ENCODE measurements at places on chromosomes 1 and 21.
A peak's percentile ranks its signal among the peaks of the same experiment; 100 is the strongest.

DNA sequence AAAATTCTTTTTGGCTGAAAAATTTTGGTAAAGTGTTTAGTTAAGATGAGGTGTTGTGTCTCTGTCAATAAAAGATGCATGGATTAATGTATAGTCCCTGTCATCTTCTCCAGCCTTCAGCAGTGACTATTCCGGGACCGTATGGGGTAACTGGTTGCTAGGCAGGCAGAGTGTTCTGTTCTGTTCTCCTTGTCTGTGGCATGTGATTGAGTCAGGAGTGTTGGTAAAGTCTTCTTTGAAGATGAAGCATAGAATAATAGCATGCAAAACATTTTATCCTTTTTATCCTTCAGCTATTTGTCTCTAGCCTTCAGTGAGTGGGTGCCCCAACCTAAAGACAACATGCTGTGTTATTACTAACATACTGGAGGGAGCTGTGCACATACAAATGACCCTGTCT, 74.6 kb downstream of the RGL1 start:
- no peak for DNase-seq
- no peaks in the 10 kb centered on the region for H3K27me3 ChIP-seq

DNA sequence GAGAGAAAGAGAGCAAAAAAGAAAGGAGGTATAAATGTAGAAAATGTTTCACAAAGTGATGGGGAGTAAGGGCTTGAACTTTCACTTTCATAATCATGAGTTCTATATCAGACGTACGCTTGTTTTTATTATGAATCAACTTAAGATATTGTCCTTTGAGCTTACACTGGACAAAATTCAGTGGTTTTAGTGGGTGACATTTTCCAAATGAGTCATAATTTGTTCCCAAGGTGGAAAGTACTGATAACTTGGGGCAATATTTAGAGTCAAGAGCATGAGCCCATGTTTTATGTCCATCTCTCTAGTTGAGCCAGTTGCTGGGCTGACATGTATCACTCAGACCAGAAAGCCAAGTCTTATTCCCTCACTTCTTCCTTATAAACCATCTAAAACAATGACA, 161.6 kb downstream of the CHRM3 start:
- H3K27ac ChIP-seq: no peak overlapping the region
- H3K4me3 ChIP-seq: no peak overlapping the region
- DNase-seq: no peak
- no peaks in the 10 kb centered on the region for H3K27me3 ChIP-seq
- no peaks in the 10 kb centered on the region for H3K36me3 ChIP-seq

- no peak overlapping the region for H3K4me3 ChIP-seq
- H3K27me3 ChIP-seq: no peaks in the 10 kb centered on the region
- peaks cover 48% of the 10 kb centered on the region for H3K4me1 ChIP-seq
- DNase-seq: peak; percentile 51
- peak overlapping the region; percentile 80 for H3K27ac ChIP-seq
Observed at GRCh38 chr1:183070923-183071618, 47.9 kb downstream of the LAMC1 start.

- no peak overlapping the region for H3K27ac ChIP-seq
- H3K36me3 ChIP-seq: no peaks in the 10 kb centered on the region
Observed at GRCh38 chr1:36824390-36824861, 209.9 kb downstream of the GRIK3 start.

GRCh38 chr21:36583591-36583990, 103.7 kb upstream of the CLDN14 start:
- DNase-seq: no peak
- H3K4me1 ChIP-seq: peaks cover 6% of the 10 kb centered on the region
- no peaks in the 10 kb centered on the region for H3K36me3 ChIP-seq

GRCh38 chr1:53511933-53512806, 53.0 kb downstream of the DMRTB1 start:
- no peak overlapping the region for H3K4me3 ChIP-seq
- H3K36me3 ChIP-seq: no peaks in the 10 kb centered on the region
- peaks cover 38% of the 10 kb centered on the region for H3K27me3 ChIP-seq

DNA sequence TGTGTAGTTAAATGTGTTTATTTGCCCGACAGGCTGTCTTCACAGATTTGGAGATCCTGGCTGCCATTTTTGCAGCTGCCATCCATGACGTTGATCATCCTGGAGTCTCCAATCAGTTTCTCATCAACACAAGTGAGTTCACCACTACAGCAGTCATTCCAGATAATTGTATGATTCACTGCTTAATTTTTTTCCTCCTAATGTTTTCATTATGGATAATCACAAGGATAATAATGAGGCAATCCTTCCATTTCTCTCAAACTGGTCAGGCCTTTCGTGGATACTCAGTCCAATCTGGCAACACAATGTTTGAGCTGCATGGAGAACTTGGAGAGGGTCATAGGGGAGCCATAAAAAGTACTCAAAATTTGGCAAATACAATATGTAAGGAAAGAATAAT, 168.3 kb upstream of the SGIP1 start:
- no peaks in the 10 kb centered on the region for H3K4me1 ChIP-seq
- no peak for DNase-seq
- H3K27me3 ChIP-seq: no peaks in the 10 kb centered on the region
- no peak overlapping the region for H3K4me3 ChIP-seq
- no peaks in the 10 kb centered on the region for H3K36me3 ChIP-seq

DNA sequence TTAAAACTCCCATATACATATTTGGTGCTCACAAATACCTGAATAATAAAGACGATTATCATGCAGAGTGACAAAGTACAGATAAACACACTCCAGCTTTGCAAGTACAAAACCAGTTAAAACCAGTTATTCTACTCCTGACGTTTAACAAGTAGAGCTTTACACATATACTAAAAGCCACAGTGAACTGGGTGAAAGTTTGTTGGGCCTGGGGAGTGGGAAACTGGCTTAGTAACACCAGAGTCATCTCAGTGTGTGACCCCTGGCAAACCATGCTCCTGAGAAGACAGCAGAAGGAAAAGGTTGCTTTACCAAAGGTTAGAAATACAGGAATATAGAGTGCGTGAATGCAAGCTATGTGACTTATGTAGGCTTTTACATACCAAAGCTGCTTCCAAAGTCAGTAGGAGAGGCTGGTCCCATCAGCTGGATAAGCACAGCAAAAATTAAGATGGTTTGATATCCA, 148.1 kb downstream of the NRIP1 start:
- no peaks in the 10 kb centered on the region for H3K27me3 ChIP-seq
- no peaks in the 10 kb centered on the region for H3K36me3 ChIP-seq
- DNase-seq: peak; percentile 26
- peak overlapping the region; percentile 55 for H3K4me3 ChIP-seq

GRCh38 chr1:29945426-29945825, 709.1 kb downstream of the PTPRU start:
- no peaks in the 10 kb centered on the region for H3K4me1 ChIP-seq
- H3K27me3 ChIP-seq: no peaks in the 10 kb centered on the region
- no peak for DNase-seq
- no peak overlapping the region for H3K4me3 ChIP-seq
- H3K27ac ChIP-seq: no peak overlapping the region

GRCh38 chr1:33670567-33670966, 193.3 kb upstream of the HMGB4 start:
- H3K4me1 ChIP-seq: no peaks in the 10 kb centered on the region
- H3K27me3 ChIP-seq: peaks cover 11% of the 10 kb centered on the region
- no peak overlapping the region for H3K27ac ChIP-seq
- H3K36me3 ChIP-seq: no peaks in the 10 kb centered on the region
- no peak overlapping the region for H3K4me3 ChIP-seq
- DNase-seq: no peak

DNA sequence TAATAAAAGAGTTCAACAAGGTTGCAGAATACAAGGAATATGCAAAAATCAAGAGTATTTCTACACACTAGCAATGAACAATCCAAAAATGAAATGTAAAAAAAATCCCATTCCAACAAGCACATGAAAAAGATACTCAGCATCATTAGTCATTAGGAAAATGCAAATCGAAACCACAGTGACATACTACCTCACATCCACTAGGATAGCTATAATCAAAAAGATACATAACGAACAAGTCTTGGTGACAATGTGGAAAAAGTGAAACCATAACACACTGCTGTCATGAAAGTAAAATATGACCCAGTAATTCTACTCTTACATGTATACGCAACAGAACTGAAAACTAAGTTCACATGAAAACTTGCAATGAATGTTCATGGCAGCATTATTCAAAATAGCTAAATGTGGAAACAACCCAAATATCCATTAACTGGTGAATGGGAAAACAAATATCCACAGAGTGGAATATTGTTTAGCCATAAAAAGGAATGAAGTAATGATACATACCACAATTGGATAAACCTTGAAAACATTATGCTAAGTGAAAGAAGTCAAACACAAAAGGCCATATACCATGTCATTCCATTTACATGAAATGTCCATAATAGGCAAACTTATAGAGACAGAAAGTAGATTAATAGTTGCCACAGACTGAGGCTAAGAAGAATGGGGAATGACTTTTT, 34.3 kb downstream of the PIK3R3 start:
- no peak overlapping the region for H3K27ac ChIP-seq
- no peaks in the 10 kb centered on the region for H3K27me3 ChIP-seq
- peaks cover 6% of the 10 kb centered on the region for H3K36me3 ChIP-seq

GRCh38 chr1:169484683-169485430, 887 bp downstream of the SLC19A2 start:
- peak overlapping the region; percentile 91 for H3K4me3 ChIP-seq
- peak; percentile 32 for DNase-seq
- H3K27me3 ChIP-seq: no peaks in the 10 kb centered on the region
- 0 out of 2 replicates have a peak, but pooled peaks cover 1% of the 10 kb centered on the region for H3K36me3 ChIP-seq

- H3K4me1 ChIP-seq: peaks cover 7% of the 10 kb centered on the region
- H3K4me3 ChIP-seq: no peak overlapping the region
- DNase-seq: no peak
- no peak overlapping the region for H3K27ac ChIP-seq
- no peaks in the 10 kb centered on the region for H3K27me3 ChIP-seq
Observed at GRCh38 chr1:231750818-231751362, 124.3 kb downstream of the DISC1 start.

- no peak for DNase-seq
- no peaks in the 10 kb centered on the region for H3K36me3 ChIP-seq
- H3K27me3 ChIP-seq: peaks cover 13% of the 10 kb centered on the region
- no peaks in the 10 kb centered on the region for H3K4me1 ChIP-seq
Observed at GRCh38 chr1:20266141-20266540, 24.5 kb upstream of the VWA5B1 start.

- no peaks in the 10 kb centered on the region for H3K36me3 ChIP-seq
- H3K4me3 ChIP-seq: no peak overlapping the region
- no peak for DNase-seq
Observed at GRCh38 chr1:230191079-230191804, 124.2 kb downstream of the GALNT2 start.

DNA sequence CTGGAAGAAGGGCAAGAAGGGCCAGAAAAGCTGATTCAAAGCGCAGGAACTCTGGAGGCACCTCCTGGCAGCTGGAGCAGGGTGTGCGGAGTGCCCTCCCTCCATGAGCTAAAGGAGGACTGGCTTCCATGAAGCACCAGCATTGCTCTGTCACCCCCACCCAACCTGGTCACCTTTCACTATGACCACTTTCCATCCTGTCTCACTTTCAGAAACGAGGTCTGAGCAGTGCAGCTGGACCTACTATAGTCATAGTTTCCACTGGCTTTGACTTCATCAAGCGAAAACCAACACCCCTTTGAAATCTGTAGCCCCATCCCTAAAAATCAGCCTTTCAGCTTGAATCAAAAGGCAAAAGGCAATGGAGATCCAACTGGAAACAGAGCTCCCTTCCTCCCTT, 84.8 kb upstream of the CACNA1E start:
- H3K4me1 ChIP-seq: no peaks in the 10 kb centered on the region
- H3K36me3 ChIP-seq: no peaks in the 10 kb centered on the region
- H3K27ac ChIP-seq: no peak overlapping the region

- no peaks in the 10 kb centered on the region for H3K36me3 ChIP-seq
- no peak overlapping the region for H3K4me3 ChIP-seq
- H3K27ac ChIP-seq: no peak overlapping the region
Observed at GRCh38 chr1:226210571-226211176, 12.8 kb upstream of the MIXL1 start.

DNA sequence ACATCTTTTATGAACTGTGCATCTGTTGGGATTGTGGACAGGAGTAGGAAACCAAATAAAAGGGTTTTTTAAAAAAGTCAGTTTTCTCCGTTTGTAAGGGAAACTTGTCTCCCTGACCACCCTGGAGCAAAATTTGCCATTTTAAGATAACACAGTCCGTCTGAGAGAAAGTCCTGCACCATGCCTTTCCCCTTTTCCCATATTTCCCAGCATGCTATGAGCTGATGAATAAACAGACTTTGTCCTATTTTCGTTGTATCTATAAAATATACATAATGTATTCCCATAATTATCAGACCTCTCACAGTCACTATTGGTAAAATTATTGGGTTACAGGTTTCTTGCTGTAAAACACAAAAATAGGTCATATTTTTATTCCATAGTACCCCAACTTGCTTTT, 1.7 kb upstream of the AKT3 start:
- H3K4me3 ChIP-seq: peak overlapping the region; percentile 69
- H3K27ac ChIP-seq: peak overlapping the region; percentile 84
- peak; percentile 18 for DNase-seq
- peaks cover 2% of the 10 kb centered on the region for H3K4me1 ChIP-seq
- H3K27me3 ChIP-seq: no peaks in the 10 kb centered on the region
- H3K36me3 ChIP-seq: no peaks in the 10 kb centered on the region

DNA sequence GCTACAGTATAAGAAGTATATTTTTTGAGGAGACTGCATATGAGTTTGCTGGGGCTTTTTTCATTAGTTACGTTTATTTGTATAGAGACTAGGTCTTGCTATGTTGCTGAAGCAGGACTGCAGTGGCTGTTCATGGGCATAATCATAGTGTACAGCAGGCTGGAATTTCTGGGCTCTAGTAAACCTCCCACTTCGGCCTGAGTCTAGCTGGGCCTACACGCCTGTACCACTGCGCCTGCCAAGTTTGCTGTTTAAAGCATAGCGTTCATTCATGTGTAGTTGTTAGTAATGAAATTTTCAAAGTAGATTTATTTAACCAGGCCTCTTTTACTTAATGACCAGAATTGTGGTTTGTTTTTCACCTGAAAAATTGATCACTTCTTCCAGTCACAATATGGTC, 33.8 kb downstream of the HS2ST1 start:
- DNase-seq: no peak
- H3K27ac ChIP-seq: no peak overlapping the region
- H3K4me3 ChIP-seq: no peak overlapping the region
- H3K4me1 ChIP-seq: no peaks in the 10 kb centered on the region
- no peaks in the 10 kb centered on the region for H3K36me3 ChIP-seq

- 0 out of 2 replicates have a peak, but pooled peaks cover 2% of the 10 kb centered on the region for H3K36me3 ChIP-seq
- DNase-seq: no peak
- H3K4me1 ChIP-seq: peaks cover 4% of the 10 kb centered on the region
- H3K27me3 ChIP-seq: no peaks in the 10 kb centered on the region
- H3K27ac ChIP-seq: no peak overlapping the region
- no peak overlapping the region for H3K4me3 ChIP-seq
Observed at GRCh38 chr1:77412820-77413530, 131.2 kb downstream of the AK5 start.

DNA sequence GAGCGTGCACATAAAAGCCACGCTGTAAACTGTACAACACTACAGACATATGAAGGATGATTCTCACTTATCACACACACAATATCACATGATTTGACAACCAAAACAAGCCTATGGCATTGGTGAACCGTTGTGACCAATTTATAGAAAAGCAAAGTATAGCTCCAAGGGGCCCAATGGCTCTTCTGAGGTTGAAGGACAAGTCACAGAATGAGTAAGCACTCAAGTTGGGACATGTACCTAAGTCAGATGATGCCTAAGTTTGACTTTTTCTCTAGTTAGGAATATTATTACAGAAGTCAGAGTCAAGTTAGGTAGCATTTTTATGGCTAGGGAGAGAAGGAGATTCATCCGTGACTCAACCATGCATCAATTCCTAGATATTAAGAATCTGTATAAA, 45.7 kb downstream of the PLPP3 start:
- H3K27me3 ChIP-seq: no peaks in the 10 kb centered on the region
- H3K4me3 ChIP-seq: no peak overlapping the region
- H3K27ac ChIP-seq: no peak overlapping the region
- H3K36me3 ChIP-seq: no peaks in the 10 kb centered on the region
- DNase-seq: no peak
